ENCODE measurements at places on chromosomes 5 and 9.

DNA sequence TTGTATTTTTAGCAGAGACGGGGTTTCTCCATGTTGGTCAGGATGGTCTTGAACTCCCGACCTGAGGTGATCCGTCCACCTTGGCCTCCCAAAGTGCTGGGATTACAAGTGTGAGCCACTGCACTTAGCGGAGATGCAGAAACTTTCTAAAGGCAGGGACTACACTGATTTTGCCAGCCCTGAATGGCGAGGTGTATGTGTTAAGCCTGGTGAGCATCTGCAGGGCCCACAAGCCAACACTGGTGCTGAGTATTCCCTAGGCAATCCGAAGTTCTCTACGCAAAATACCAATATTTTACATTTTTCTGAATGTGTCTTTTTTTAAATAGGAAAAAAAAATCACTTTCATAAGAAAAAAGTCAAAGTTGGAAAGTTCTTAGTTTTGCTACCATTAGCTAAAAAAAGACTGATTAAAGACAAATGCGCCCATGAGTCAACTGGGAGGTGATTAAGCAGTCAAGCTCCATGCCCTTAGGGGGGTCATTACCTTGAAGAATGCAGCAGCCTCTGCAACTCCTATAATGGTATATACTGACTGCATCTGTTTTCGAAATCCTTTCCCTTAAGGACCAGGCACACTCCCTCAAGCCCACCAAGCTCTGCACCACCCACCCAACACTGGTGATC, 502.8 kb downstream of the BNC2 start:
- no peak for DNase-seq

GRCh38 chr5:53359916-53360517, 120.4 kb upstream of the FST start:
- no peak for DNase-seq

- DNase-seq = no peak
Observed at GRCh38 chr5:139397921-139398320, 3.0 kb upstream of the PROB1 start.

DNA sequence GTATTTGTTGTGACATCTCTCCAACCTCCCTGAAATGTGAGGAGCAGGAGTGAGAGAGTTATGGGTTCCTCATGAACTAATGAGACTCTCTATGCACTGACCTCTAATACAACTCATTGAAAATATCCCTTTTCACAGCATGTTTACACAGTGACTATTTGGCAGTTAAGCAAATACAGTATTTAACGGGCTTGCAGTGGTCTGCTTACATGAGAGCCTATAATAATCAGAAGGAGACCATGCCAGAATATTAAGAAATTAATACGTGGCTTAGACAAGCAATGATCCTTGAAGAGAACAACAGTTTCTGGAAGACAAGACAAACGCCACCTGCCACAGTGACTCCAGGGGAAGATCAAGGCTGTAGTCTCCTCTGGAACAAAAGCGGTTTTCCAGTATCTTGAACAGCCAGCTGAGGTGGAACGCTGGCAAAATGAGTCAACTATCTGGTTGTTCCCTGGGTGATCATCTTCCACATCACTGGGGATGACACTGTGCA, 424.5 kb downstream of the DMAC1 start:
- no peak for DNase-seq

GRCh38 chr5:56876327-56876726, 33.1 kb upstream of the SETD9 start:
- DNase-seq = no peak

DNA sequence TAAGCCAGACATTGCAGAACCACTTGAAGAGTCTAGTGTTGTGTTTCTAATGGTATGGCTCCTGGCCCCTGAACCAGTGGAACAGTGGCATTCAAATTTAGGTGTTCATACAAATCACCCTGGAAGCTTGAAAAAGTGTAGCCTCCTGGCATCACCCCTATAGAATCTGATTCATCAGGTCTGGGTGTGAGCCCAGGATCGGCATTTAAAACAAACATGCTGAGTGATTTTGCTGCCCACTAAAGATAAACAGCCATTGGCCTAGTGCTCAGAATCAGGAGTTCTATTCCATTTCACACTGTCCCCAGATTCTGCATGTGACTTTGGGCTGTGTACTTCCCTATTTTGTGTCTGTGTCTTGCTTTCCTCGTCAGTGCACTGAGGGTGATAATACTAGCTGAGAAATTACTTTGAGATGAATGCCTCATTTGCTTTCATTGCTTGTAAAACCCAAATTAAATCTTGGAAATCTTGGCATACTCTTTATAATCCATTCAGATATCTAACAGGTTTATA, 241.5 kb upstream of the CLINT1 start:
- DNase-seq = no peak

DNA sequence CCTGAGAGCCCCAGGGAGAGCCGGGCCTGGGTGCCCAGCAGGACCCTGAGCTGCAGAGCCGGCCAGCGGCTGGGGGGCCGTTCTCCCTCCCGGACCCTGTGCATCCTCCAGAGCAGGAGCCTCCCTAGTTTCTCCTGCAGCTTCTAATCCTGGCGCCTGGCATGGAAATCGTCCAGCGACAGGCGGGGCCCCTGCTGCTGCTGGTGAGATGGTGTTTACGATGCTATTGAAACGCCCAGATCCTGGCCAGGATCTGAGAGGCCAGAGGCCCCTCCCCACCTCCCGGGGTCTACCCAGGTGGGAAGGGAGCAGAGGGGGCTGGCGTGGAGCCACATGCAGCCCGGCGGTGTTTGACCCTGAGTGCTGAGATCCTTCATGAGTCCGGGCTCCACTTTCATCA, 38.2 kb upstream of the CEP72 start:
- DNase-seq = no peak

DNA sequence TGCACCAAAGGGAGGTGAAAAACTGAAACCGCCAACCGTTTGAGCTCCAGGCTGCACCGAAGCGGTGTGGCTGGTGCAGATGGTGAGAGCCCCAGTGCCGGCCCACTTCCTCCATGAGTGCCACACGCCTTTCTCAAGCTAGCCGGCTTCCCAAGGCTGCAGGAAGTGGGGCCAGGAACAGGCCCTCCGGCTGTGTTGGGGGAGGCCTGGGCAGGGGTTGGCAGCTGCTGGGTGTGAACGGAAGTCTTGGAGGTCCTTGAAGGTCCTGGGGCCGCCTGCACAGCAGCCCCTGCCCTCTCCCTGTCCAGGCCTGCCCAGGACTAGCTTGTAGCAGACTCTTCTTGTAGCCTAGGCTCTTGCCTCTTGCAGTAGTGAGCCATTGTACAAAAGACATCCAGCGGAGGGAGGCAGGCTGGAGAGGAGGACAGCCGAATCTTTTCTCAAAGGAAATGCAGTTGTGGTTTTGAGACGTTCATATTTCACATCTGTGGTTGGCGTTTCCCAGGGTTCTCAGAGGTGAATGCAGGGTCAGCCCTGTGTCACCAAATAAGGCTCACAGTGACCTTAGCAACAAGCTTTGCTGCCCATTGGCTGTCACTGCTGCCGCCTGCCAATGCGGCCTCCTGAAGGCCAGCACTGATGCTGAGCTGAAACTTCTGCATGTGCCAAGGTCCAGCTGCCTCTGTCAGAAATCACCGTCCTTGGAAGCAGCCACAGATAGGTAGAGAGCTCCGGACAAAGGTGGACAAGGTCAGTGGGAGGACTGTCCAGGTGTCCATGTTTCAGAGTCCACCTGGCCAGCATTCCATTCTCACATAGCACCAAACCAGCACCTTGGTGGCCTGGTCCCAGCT, 23.9 kb downstream of the IRF1 start:
- DNase-seq = no peak

GRCh38 chr9:95025213-95026147, 292.0 kb downstream of the FANCC start:
- DNase-seq = no peak

Measured in midbrain (tissue), 1 donor.